ENCODE measurements at places on chromosomes 2 and 18.

GRCh38 chr2:236552212-236552542 is 17.4 kb upstream of the ACKR3 start:
- DNase-seq = no peak

DNA sequence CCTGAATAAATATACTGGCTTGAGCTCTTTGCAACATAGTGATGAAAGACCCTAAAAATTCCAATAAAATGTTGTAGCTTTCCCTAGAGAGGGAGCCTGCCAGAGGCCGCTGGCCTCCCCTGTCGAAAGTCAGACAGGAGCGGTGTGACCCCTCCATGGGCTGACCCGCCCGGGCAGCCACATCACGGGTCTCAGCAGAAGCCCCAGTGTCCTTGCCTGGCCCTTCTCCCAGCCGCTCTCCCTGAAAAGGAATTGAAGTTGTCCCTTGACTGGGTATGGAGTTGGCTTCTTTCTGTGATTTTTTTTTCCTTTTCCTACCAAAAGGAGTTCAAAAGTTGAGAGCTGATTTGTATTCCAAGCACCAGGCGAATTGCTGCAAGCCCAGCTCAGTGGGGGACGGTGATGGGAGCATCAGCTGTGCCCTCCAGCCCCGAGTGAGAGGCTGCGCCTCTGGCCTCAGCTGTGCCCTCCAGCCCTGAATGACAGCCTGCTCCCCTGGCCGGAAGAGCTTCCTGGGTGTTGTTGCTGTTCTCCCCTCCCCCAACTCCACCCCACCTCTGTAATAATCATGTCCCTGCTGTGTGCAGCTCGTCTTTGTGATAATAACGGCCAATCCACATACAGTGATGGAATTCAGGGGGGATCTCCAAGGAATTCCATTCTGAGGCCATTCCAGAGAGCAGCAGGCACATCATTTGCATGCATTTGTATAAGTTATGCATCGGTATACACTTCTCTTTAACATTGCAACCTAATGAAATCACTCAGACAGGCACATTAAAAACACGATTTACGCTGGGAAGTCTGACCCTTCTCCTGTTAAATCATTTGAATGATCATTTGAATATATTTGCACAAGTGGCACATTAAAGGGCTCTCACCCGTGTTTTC is 501.0 kb downstream of the EIPR1 start:
- no peak for DNase-seq

- no peak for DNase-seq
Observed at GRCh38 chr2:100588071-100588786, 25.4 kb downstream of the PDCL3 start.

DNA sequence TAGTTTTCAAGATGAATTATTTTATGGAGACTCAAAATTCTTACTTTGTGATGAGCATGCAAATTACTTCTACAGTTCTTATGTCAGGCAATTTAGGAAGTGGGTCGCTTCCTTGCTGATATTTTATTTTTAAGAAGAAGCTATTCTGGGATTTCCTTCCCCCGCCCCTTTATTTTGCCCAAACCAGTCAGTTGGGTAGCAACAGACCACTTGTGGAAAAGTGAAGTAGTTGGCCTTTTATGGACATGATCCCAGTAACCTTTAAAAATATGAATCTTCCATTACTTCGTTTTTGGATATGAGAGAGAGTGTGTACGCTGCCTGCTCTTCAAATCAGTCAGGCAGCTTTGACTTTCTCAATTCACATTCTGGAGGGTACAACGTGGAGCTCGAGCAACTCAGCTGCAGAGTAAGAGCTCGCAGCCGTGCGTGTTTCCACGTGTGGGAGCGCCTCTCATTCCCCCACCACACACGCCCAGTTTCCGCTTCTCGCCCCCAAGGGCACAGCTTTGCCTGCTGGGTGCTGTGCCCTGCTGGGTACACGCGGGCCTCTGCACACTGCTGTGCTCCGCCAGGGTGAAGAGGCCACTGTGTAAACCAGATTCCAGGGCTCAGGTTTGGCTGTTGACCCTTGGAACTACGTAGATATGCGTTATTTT is 92.6 kb downstream of the ITGB1BP1 start:
- DNase-seq = peak; percentile 21

GRCh38 chr18:34772887-34773286 is 62.8 kb downstream of the DTNA start:
- no peak for DNase-seq

DNA sequence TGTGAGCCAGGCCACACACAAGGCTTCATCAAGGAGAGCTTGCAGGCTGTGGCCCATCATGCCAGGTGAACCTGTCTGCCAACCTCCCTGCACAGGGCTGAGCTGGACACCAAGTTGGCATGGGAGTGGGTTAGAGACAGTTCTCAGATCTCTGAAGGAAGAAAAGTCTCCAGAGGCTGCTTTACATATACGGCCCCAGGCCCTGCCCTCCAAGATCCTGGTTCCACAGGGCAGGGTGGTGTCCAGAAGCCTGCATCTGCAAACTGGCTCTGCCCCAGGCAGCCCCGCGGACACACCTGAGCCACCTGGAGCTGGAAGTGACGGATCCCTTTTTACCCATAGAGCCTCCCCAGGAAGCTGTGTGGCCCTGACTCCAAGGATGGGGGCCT is 24.2 kb upstream of the HES6 start:
- no peak for DNase-seq

GRCh38 chr18:3235846-3236245 is 11.8 kb upstream of the MYL12A start:
- no peak for DNase-seq

- no peak for DNase-seq
Observed at GRCh38 chr2:33430856-33431255, 45.6 kb upstream of the RASGRP3 start.

DNA sequence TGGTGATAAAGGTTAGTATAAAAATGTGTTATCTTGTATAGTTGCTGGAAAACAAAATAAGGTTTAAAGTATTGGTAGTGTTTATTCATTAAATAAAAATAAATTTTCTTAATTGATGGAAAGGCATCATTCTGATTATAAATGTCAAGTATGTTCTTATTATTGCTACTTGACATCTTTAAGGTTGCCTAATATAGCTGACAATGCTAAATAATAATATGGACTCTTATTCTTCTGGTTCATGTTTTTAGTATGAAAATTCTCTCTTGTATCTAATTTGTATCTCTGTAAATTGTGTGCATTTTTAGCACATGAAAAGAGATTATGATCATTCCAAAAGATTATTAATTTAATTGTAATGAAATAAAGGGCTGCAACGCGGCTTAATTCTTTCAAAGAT is 25.0 kb downstream of the RBM44 start:
- DNase-seq = no peak

- DNase-seq = no peak
Observed at GRCh38 chr2:214796911-214797310, 12.6 kb downstream of the BARD1 start.

- no peak for DNase-seq
Observed at GRCh38 chr18:55003695-55004094, 44.4 kb upstream of the CCDC68 start.

DNA sequence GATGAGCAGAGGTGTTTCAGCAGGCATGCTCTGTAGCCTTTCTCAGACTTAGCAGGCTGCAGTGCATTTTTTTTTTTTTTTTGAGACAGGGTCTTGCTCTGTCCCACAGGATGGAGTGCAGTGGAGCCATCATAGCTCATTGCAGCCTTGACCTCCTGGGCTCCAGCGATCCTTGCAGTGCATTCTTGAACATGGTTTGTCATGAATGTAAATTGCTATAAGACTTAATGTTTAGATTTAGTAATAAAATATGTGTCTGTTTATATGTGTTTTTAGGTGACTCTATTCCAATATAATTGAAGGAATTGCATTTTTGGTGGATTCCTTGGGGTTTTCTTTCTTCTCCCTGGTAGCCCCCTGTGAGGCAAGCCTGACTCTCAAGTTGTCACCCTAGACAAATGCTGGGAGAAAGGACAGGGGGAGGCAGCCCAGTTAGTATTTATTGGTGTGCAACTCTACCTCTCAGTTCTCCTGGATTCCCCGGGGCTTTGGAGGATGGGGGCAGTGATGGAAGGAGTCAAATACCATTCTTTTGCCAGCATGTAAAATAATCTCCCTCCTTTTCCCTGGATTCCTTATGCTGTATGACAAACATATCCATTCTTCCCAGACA is 22.7 kb downstream of the LYPD6B start:
- no peak for DNase-seq

GRCh38 chr2:33441235-33441810 is 35.1 kb upstream of the RASGRP3 start:
- DNase-seq = no peak

DNA sequence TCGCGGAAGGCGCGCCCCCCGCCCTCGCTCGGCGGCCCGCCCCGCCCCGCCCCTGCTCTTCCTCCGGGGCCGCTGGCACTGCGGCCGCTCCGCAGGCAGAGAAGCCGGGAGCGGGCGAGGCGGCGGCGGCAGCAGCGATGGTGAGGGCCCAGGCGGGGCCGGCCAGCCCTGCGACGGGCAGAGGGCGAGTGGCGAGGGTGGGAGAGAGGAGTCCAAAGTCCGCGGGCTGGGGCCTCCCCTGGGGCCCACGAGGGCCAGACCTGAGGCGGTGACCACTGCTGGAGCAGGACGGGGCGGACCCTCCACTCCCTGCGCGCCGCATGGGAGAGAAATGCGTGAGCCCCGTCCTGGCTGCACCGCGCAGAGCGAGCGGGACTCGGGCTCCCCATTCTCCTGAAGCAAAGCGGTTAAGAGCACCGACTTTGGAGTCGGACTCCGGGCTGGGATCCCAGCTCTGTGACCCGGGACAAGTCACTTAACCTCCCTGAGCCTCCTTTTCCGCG is at the start of gene VAMP5:
VAMP5 (plus strand) TSS at position 78 of the 503 bp plus-strand sequence; CDS start at position 138, 60 bp downstream.
- no peak for DNase-seq

DNA sequence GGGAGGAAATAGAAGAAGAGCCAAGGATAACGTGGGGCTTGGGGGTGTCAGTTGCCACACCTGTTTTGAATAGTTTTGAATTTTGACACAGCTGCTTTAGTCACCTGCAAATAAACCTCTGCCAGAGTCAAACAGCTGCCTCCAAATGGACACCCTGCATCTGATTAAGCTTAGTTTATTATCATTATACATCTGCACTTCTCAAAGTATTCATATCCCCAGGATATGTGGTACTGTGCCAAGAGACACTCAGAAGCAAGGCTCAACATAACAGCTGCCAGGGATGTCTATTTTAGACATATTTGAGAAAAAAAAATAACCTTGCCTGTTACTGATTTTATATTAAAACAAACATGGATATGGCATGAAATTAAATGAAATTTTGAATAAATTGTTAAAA is 122.5 kb upstream of the WDR75 start:
- DNase-seq = no peak

DNA sequence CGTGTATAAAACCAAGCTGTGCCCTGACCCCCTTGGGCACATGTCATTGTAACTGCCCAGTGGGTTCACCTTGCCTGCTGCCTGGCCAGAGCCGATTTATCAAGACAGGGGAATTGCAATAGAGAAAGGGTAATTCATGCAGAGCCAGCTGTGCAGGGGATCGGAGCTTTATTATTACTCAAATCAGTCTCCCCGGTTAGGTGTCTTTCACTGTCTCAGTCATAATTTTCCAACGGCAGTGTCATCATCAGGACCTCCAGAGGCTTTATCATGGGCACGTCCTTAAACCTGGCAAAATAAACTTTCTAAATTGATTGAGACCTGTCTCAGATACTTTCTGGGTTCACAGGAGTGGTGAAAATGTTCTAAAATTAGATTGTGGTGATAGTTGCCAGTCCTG is 29.6 kb upstream of the PGAP1 start:
- DNase-seq = no peak

DNA sequence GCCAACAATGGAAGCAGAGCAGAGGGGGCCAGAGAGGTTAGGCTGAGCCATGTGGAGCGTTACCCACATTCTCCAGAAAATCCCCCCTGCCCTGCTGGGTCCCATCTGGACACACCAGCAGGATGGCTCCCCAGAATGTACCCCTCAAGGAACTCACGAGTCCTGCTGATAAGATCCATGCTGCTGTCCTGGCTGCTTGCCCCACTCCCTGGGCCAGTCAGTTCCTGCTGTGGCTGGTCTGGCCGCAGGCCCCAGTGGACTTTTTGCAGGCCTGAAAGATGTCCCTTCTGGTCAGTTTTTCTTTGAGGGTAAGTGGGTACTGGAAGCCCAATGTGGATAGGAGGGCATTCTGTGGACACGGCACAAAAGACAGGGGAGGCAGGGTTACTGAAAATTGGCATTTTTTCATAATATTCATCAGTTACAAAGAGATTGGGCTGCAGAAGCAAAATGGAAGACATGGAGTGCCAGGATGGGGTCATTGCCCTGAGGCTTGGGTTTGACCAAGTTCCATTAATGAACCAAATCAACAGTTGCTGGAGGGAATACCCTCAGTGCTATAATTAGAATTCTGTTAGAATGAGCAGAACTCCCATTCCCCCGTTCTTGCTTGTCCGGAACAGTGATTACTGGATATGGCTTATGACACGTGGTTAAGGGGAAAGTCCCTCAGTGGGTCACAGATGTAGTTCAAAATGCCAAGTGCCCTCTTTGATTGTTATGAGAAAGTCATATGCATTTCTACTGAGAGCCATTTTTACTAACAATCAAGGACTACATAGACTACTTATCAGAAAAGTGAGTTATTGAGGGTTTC is 38.7 kb downstream of the SLC4A5 start:
- DNase-seq = no peak

GRCh38 chr2:127343277-127343676 is 44.5 kb downstream of the MAP3K2 start:
- no peak for DNase-seq

DNA sequence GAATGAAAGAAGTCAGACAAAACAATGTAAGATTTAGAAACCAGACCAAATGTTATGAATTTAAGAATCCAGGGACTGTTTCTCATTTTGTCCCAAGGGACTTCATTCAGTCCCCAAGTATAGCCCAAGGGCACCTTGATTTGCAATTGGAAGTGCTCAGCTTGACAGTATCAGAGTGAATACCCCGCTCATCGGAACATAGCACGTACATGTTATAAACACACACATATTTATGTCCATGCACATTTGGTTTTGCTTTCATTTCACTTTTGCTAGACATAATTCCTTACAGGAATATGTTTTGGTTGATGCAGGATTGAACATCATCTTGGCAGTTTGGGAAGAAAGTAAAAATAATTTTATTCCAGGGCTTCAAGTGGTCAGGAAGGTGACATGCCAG is 100.2 kb downstream of the PID1 start:
- DNase-seq = no peak

DNA sequence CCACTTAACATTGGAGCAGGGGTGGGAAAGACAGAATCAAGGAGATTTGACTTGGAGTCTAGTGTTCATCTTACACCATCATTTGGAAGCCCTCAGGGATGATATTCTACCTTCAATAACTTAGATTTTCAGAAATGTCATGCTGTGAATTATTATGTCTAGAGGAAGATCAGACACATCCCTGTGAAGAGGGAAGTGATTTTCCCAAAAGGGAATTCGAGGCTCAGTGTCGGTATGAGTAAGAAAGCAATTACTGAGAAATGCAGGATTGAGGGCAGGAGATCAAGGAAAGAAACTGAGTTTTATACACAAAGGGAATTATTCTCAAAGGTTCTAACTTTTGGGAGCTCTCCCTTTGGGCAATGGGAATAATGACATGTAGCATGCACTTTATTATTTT is 25.6 kb upstream of the ATIC start:
- no peak for DNase-seq
